SJSA1 (cell line): ENCODE measurements at places on chromosomes 2 and 18. TPM values are rescaled to one million over a fixed set of nuclear protein-coding genes. Genes with fewer than 3 reads are reported as not detected.

Gene BUB1
- total RNA-seq, result 52.8 and 109 TPM in 2 replicates

Gene NOL4
- total RNA-seq, result not detected in 2 replicates

Gene NDUFV2
- 160 and 229 TPM in 2 replicates for total RNA-seq

Gene RAB31
- 58.9 and 72.2 TPM in 2 replicates for total RNA-seq

Gene CMPK2
- total RNA-seq, result 0.55 and 3.1 TPM in 2 replicates
